Activated CD4-positive, CD25-positive, alpha-beta regulatory T cell (primary cell): ENCODE measurements at places on chromosomes 7 and 10.
A peak's percentile ranks its signal among the peaks of the same experiment; 100 is the strongest.

- DNase-seq: peak; percentile 43
Observed at GRCh38 chr10:103350517-103351260, at the start of gene PCGF6. Gene PCGF6, minus strand, starts transcription at chr10:103351140. Its CDS starts 74 bp downstream, at chr10:103351066.

DNA sequence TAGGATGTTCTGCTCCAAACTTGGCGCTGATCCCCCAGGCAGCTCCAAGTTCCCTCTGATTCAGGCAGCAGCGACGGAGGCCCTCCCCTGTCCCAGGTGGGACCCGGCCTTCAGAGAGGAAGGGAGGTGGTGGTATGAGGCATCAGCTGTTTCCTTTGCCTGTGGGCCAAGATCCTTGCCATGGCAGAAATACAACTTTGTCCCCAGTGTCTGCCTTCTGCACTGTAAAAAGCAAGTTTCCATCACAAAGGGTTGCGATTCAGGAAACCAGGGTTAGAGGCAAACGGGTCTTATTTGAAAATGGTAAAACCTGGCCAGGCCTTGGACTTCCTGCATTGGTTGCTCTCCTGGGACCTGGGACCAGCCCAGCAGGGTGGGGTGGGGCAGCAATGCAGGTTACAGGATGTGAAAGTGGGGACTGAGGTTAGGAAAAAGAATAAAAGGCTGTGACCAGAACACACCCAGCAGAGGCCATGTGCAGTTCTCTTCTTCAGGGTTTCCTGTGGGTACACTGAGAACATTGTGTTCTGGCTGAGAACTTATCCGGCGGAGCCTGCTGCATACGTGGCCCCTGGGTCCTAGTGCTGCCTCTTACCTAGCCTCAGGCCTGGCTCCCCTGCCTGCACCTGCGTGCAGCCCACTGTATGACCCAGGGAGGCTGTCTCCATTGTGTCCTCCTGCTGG is 25.1 kb upstream of the DDIT4 start:
- peak; percentile 49 for DNase-seq

DNA sequence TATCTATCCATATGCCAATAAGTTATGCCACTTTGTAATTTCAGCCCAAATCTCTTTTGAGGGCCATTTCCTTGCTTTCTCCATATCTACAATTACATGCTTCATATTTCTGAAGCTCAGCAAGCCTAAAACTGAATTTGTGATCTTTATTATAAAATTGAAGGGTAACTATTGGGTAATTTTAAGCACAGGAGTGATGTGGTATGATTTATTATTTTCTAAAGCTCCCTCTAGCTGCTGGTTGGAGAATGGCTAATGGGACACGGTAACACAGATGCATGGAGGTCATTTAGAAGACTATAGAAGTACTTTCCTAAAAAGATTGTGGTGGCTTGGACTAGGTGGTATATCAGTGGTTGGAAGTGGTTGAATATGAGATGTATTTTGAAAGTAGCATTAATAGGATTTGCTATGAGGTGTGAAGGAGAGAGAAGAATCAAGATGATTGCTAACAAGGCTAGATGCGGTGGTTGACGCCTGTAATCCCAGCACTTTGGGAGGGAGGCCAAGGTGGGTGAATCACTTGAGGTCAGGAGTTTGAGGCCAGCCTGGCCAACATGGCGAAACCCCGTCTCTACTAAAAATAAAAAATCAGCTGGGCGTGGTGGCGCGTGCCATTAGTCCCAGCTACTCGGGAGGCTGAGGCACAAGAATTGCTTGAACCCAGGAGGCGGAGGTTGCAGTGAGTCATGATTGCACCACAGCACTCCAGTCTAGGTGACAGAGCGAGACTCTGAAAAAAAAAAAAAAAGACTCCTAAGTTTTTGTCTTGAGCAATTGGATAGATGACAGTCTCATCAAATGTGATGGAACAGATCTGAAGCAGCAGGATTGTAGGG is 13.9 kb downstream of the KLHDC10 start:
- no peak for DNase-seq

GRCh38 chr10:61071580-61071979 is 127.6 kb upstream of the RHOBTB1 start:
- DNase-seq: no peak

- DNase-seq: peak; percentile 14
Observed at GRCh38 chr10:119139464-119140067, 25.9 kb downstream of the SFXN4 start.

GRCh38 chr10:132685921-132686680 is 99.8 kb downstream of the NKX6-2 start:
- no peak for DNase-seq

DNA sequence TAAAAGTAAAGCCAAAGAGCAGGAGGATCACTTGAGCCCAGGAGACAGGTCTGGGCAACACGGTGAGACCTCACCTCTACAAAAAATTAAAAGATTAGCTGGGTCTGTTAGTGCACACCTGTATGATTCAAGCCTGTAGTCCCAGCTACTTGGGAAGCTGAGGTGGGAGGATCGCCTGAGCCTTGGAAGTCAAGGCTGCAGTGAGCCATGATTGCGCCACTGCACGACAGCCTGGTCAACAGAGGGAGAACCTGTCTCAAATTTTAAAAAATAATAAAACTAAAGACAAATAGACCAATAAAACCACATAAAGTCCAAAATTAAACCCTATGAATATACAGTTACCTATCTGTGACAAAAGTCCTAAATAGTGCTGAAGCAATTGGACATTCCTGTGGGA is 3.2 kb downstream of the LMBR1 start:
- no peak for DNase-seq

- DNase-seq: no peak
Observed at GRCh38 chr10:26637521-26638275, 59.8 kb upstream of the PDSS1 start.

GRCh38 chr10:102782673-102783551 is 39.2 kb downstream of the WBP1L start:
- no peak for DNase-seq

DNA sequence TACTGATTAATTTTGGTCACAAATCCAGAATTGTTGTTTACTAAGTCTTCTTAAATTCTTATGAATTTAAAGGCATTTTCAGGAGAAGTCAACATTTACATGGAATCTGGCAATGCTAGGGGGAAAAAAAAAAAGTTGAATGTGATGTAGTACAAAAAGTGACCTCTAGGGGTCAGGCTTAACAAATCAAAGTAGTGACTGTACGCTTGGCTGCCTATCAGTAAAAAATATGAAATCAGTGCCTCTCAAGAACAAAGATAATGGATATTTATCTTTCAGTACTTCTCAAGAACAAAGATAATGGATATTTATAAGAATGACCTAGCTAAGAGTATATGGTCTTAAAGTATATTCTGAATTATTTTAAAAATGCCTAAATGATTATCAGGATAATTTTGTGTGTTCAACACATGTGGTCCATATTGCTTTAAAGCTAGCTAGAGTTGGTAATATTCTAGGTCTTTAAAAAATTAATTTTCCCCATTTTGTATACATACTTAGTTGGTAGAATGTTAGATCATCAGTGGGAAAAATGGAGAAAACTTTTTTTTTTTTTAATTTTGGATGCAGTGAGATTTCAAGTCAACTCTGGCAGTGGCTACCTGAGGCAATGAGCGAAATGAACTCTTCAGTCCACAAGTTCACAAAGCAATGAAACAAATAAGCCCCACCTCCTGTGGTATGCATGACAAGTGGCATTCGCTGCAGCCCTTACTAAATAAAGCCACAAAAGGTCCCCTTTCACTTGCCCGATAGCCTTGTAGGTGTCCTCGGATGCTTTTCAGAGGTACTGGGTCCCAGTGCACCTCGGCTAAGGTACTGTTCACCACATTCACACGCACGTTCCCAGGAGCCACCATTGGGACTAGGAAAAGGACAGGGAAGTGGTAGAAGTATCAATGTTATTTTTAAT is 51.2 kb upstream of the LAMB4 start:
- no peak for DNase-seq

DNA sequence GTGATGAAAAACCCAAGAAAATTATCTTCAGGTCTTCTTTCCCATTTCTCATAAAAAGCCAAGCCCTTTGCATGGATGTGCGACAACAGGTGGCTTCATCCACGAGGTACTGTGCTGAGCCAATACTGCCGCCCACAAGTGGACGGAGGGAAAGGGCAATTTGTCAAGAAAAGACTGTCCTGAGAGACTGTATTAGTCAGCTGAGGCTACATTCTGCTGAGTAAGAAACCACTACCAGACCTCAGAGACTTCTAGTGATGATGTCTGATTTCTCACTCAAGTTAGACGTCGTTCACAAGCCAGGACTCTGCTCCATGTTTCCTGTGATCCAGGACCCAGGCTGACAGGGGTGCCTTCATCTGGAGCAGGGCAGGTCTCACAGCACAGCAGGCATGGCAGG is 171.5 kb upstream of the CDCA7L start:
- DNase-seq: no peak

GRCh38 chr10:86755454-86755739 is 1.0 kb upstream of the BMPR1A start:
- DNase-seq: no peak

DNA sequence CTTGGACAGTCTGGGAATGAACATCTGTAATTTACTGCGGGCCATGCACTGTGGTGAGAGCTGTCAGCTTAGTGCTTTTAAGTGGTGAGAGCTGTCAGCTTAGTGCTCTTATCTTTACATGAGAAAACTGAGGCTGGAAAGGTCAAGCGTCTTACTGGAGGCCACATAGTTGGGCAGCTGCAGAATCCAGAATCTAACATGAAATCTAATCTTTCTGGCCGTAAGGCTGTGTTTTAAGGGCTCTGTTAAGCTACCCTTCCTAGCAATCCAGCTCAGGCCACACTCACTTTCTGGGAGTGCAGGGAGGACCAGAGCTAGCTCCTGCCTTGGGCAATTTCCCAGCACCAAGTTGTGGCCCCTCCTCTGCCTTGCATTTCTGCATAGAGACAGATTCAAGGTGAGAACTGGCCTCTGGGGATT is 70.2 kb downstream of the SORCS3 start:
- DNase-seq: no peak

GRCh38 chr10:70232155-70232858 is 922 bp downstream of the PPA1 start:
- no peak for DNase-seq

DNA sequence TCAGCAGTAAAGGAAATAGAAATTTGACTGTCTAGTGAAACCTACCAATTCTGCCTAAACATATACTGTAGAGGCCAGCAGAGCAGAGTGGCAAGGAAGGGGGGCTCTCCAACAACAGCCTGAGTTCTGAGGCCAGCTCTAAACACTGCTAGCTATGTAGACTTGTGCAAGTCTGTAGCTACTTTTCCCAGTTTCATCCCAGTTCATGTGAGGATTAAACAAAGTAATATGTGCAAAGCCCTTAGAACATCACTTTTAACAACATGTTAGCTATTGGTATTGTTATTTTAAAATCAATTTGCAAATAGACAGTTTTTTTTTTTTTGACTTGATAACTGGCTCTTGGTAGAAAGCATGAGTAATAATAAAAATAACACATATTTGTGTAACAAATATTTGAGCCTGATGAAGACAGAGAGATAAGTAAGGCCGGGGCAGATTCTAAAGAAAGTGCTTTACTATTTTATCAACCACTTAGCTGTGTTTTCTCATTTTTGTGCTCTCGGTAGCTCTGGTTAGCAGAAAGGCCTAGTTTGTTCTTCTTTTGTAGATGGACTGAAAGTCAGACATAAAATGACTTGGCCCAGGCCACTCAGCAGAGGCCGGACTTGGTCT is 9.3 kb downstream of the CHST12 start:
- no peak for DNase-seq

GRCh38 chr10:30026578-30026977 is 32.8 kb downstream of the JCAD start:
- DNase-seq: no peak

DNA sequence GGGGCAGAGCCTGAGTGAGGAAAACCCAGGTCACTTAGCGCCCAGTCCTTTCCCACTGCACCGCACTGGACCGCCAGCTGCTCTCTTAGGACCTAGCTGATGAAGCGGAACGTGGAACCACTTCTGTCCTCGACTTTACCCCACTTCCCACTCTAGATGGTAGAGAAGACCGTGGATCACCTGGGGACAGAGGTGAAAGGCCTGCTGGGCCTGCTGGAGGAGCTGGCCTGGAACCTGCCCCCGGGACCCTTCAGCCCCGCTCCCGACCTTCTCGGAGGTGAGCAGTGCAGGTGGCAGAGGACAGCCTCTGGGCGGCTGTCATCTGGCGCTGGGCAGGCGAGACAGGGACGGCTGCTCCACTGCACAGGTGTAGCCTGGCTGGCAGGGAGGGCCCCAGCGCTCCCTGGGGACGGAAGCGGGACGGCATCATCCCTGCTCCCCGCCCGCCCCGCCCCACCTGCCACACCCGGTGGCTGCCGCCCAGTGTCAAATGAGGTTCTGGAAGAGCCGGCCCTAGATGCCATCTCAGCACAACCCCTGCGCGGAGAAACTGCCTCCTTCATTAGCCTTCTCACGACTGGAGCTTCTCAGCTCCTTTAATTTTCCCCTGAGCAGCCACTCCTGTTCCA is 11.7 kb downstream of the PLAC9 start:
- peak; percentile 12 for DNase-seq

- no peak for DNase-seq
Observed at GRCh38 chr7:135512135-135512887, 2.4 kb upstream of the CNOT4 start.

GRCh38 chr7:49523870-49524269 is 249.6 kb upstream of the VWC2 start:
- DNase-seq: no peak

DNA sequence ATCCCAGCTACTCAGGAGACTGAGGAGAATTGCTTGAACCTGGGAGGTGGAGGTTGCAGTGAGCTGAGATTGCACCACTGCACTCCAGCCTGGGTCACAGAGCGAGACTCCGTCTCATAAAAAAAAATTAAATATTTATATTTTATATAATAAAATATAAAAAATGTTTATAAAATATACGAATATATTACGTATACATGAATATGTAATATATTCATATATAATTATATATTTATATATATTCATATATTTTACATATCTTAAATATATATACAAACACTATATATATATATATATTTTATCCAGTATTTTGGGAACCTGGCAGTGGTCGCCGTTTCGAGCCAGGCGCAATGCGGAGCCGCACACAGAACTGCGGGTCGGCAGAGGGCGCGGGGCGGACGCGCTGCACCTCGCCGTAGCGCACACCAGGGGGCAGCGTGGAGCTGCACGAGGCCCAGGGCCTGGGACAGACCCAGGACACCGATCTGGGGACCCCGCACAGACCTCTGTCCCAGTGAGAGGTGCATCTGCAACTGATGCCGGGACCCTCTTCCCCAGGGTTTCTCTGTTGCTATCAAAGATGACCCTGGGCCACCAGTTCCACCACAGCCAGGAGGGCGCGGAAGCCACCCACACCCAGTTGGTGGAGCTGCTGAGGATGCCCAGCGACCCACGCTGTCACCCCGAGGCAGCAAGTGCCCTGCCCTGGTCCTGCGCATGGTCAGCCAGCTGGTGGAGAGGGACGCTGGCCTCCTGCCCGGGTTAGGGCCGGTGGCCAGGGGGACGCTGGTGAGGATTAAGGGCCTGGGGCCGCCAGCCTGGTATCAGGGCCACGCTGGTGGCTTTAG is 22.7 kb downstream of the AP5Z1 start:
- no peak for DNase-seq
